Vagina (tissue), 2 donors: ENCODE measurements at places on chromosomes 12 and 14. TPM values are rescaled to one million over a fixed set of nuclear protein-coding genes. Genes with fewer than 3 reads are reported as not detected.

DNA sequence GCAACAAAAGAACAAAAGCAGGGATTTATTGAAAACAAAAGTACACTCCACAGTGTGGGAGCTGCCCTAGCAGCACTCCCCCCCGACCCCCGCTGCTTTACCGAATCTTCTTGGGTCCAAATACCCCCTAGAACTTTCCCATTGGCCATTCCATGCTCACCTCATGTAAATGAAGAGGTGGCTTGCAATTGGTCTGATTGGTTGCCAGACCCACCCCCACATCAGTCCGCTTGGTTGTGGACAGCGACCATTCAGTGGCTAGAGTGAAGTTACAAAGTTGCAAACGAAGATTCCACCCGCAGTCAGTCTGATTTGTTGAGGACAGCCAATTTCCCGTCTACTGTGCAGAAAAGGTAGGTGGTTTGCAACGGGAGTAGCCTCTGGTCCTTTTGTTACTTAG, 3.9 kb downstream of the STYX start:
- DNase-seq: no peak

DNA sequence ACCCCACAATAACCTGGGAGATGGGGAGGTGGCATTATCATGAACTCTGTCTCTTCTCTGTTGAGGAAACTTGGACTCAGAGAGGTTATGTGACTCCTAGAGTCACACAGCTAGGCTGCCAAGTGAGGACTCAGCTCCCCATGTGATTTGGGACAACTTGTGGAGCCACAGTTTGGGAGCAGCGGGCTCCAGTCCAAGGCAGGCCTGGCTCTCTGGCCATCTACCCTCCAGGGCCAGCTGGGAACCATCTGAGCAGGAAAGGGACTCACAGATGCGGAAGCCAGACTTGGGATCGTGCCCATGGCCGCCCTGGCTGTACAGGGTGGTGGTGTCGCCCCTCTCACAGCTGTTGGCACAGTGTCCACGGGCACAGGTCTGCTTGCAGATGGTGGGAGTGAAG, 59.1 kb downstream of the ISCA2 start:
- DNase-seq: no peak

DNA sequence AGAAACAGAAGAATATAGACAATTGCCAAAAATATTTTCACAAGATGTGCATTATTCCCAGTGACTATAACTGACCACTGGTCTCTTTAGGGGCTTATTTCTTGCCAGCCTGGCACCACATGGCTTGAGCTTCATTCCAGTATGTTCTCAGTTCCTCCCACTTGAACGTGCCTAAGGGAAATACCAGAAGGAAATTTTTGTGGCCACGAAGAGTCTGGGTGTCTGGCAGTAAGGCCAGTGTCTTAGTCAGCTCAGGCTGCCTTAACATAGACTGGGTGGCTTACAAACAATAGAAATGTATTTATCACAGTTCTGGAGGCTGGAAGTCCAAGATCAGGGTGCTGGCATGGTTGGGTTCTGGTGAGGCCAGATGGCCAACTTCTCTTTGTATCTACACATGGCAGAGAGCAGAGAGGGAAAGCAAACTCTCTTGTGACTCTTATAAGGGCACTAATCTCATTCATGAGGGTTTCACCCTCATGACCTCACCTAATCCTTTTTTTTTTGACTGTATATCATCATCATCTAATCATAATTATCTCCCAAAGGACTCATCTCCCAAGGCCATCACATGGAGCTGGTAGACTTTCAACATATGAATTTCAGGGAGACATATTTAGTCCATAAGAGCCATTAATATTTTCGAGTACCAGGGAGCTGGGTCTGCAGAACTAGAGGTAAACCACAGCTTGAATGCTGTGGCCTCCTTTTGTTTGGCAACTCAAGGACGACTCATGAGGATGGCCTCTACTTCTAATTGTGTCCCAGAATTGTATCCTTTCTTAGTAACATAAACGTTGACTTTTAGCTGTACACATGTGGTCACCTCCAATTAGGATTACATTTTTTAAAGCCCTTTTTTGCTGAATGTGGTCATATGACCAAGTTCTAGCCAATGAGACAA, 5.1 kb upstream of the SMOC1 start:
- peak; percentile 25 for DNase-seq

DNA sequence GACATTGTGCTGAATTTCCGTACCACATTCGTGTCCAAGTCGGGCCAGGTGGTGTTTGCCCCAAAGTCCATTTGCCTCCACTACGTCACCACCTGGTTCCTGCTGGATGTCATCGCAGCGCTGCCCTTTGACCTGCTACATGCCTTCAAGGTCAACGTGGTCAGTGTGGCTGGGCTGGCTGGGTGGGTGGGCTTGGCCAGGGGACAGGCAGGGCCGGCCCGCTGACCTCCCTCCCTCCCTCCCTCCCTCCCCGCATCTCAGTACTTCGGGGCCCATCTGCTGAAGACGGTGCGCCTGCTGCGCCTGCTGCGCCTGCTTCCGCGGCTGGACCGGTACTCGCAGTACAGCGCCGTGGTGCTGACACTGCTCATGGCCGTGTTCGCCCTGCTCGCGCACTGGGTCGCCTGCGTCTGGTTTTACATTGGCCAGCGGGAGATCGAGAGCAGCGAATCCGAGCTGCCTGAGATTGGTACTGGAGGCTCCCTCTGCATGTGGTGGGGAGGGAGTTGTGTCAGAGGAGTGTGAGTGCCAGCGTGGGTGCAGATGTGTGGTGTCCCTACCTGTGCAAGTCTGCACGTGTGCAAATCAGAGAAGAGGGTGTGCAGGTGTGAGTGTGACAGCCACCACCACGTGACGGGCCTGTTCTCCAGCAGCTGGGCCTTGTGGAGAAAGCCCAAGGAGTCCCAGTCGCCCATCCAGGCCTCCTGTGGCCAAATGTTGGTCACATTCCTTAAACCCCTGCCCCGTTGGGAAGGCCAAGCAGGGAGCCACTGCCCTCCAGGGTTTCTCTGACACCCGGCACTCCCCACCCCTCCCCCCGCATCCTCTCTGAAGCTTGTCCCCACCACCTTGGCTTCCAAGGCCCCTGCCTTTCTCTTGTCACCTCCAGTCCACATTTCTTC, 5.3 kb downstream of the KCNH3 start:
- no peak for DNase-seq

DNA sequence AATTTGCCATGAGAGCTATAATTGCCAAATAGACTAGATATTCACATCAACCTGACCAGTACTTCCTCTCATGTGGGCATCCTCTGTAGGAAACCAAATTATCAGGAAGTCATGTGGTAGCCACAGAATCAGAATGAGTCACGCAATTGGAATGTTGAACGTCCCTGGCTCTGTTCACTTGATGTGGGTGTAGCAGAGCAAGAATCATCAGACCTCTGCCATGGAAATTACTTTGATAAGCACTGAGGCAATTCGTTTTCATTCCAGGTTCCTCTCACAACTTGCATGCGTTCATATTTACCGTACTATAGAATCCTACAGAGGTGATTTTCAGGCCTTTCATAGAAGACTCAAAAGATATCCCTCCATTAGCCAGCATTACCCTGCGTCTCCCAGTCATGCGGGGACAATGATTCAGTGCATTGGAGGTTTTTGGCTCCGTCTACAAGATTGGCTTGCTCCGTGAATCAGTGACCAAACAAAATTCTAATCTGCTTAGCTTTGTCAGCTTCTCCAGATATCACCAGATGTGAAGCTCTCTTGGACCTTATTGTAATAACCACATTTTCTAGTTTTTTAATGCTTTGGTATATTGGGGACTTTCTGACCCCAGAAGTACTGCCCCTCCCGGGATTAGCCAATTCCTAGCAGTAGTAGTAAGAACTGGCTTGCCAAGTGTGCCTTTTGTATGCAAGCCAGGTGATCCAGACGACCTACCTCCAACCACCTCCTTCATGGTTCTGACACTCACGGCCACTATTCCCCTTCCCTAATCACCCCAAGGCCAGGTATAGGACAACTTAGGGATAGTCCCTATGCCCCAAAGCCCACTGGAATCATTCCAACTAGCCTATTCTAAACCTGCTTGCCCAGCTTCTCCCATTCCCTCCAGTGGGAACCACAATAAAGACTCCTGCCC, 133.4 kb downstream of the KICS2 start:
- DNase-seq: no peak

DNA sequence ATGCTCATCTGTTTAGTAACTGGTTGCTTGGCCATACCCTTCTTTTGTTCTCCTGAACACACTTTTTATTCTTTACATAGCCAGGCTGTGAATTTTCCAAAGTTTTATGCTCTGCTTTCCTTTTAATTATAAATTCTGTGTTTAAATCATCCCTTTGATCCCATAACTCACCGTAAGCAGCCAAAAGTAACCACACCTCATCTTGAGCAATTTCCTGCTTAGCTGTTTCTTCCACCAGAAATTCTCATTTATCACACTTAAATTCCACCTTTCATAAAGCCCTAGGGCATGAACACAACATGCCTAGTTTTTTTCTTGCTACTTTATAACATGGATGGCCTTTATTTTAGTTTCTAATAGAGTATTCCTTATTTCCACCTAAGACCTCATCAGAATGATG, 510.7 kb downstream of the C12orf50 start:
- DNase-seq: no peak

GRCh38 chr12:26748741-26749431, 84.1 kb downstream of the ITPR2 start:
- no peak for DNase-seq

DNA sequence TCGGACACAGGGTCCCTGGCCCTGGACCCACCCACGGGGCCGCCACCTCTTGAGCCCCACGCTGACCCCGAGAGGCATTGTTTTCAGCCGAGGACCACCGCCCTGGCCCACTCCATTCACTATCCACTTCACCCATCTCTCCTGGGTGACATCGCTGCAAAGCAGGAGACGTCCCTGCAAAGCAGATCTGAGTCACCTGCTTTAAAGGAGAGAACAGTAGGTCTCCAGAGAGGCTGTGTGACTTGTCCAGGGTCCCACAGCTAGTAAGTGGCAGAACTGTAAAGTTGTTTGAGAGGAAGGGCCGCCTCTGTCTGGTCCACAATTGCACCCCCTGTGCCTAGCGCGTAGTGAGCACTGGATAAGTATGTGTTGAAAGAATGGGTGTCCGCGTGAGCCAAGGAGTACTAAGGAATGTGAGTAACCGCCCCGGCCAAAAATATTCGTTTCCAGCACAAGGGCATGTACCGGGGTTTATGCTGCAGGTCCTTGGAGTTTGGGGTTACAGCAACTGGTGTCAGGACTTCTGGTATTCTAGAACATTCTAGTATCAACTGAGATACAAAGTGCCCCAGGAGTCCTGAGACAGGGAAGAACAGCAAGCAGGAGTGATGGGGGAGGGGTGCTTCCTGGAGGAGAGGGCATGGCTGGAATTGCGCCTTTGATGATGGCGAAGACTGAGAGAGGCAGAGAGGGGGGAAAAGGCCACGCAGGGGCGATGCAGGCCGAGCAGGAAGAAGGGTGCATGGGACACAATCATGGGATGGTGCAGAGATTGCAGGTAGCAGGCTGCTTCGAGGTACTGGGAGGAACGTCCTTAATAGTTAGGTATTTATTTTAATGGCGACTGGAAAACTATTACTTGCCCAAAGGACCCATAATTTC, 91.1 kb downstream of the SCARB1 start:
- DNase-seq: no peak

DNA sequence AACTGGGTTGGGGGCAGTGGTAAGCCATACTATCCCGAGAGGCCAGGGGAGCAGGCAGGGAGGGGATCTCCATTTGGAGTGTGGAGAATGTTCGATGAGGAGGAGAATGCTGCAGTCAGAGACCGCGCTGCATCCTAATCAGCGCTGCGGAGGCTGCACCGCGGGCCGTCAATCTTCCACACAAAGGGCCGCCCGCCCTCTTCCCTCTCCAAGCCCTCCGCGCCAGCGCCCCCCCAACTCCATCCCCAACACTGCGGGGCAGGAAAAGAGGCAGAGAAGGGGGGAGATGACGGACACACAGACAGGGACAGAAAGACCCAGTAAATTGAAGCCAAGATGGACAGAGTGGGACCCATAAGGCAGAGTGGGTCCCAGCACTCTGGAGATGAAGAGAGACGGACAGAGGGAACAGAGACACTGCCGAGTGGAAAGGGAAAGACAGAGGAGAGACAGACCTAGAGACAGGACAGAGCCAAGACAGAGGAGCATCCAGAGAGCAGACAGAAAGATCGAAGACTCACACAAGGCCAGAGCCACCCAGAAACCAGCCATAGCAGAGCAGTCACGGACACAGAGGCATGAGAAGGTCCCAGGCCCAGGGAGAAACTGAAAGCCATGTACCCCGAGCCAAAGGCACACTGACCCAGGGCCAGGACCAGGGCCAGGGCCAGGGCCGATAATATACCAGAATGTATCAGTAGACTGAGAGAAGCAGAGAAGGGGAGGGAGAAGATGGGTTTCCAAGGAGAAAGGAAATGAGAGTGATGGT, 3.5 kb downstream of the CISTR start:
- DNase-seq: no peak

- DNase-seq: no peak
Observed at GRCh38 chr14:105200074-105200473, 19.0 kb upstream of the NUDT14 start.

DNA sequence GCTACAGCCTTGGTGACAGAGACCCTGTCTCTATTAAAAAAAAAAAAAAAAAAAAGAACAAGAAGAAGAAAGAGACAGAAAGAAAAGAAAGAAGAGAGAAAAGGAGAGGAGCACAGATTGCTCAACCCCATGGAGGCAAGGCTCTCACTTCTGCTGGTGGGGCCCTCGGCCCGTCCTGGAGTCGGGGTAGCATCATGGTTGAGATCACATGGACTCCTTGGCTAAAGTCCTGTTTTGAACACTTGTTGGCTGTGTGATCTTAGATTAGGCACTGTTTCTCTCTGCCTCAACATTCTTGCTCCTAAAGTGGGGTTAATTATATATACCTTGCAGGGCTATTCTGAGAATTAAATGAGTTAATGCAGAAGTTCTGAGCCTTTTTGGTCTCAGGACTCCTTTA, 207.7 kb downstream of the CACNA1C start:
- no peak for DNase-seq

- DNase-seq: no peak
Observed at GRCh38 chr12:2610358-2610757, 184.4 kb upstream of the FKBP4 start.

DNA sequence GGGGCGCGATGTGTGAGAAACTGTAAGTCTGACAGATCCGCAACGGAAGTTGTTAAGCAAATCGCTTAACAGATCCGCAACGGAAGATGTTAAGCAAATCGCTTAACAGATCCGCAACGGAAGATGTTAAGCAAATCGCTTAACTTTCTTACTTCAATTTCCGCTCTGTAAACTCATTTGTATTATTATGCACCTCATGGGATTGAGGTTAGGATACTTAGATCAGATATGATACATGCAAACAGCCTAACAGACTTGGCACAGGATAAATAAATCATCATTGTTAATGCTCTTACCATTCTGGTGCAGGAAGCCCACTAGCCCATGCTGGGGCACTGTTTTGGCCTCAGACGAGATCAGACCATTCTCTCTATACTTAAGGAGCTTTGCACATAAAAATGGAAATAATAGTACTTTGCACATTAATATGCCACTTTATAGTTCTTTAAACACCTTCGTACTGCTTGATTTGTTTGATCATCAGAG, 399 bp downstream of the NCAPD2 start:
- no peak for DNase-seq

- DNase-seq: no peak
Observed at GRCh38 chr12:92778525-92778924, 75.7 kb downstream of the PLEKHG7 start.

KCNK13 gene
- total RNA-seq: not detected

OR6C2 gene
- not detected for total RNA-seq

KRT86 gene
- not detected for total RNA-seq

SDS gene
- total RNA-seq: not detected

IGF1 gene
- 68.0 TPM for total RNA-seq

TAMALIN gene
- 47.1 TPM for total RNA-seq

HCAR1 gene
- 0.25 TPM for total RNA-seq

ITPR2 gene
- 48.1 TPM for total RNA-seq

RIMBP2 gene
- total RNA-seq: 0.25 TPM

RHEBL1 gene
- total RNA-seq: 1.7 TPM

SLC8A3 gene
- total RNA-seq: 0.49 TPM

TRIAP1 gene
- total RNA-seq: 3.9 TPM
